Right kidney (tissue), 9 donors: ENCODE measurements at places on chromosomes 1 and 21.

GRCh38 chr1:184892116-184892515 is 82.2 kb downstream of the NIBAN1 start:
- no peak for DNase-seq

- DNase-seq: no peak
Observed at GRCh38 chr1:92844439-92844838, 12.6 kb downstream of the RPL5 start.

DNA sequence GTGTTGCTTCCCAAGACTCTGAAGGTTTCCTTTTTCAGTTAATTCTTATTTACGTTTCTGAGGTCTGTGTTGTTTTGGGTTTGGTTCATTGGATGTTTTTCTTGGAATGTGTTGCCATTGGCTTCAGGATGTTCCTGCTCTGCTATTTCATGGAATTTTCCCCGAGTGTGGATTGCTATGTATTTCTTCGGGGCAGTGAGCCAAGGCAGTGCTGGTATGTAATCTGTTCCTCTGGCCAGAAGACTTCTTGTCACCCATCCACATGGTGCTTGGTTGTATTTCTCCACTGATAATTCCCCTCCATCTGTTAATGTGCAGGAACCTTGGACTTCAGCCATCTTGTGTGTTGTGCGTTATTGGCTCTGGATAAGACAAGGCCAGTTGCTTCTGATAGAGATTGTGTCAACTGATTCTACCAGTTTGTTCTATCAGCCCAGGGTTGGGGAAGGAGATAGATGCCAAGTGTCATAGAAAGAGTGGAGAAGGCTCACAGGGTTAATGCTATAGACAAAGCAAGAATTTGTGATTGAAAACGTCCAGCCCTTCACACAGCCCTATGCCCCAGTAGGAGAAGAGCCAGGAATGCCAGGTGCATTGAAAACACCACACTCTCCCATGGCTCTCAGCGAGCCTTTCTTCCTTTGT is 505.2 kb downstream of the PLPP3 start:
- DNase-seq: no peak

DNA sequence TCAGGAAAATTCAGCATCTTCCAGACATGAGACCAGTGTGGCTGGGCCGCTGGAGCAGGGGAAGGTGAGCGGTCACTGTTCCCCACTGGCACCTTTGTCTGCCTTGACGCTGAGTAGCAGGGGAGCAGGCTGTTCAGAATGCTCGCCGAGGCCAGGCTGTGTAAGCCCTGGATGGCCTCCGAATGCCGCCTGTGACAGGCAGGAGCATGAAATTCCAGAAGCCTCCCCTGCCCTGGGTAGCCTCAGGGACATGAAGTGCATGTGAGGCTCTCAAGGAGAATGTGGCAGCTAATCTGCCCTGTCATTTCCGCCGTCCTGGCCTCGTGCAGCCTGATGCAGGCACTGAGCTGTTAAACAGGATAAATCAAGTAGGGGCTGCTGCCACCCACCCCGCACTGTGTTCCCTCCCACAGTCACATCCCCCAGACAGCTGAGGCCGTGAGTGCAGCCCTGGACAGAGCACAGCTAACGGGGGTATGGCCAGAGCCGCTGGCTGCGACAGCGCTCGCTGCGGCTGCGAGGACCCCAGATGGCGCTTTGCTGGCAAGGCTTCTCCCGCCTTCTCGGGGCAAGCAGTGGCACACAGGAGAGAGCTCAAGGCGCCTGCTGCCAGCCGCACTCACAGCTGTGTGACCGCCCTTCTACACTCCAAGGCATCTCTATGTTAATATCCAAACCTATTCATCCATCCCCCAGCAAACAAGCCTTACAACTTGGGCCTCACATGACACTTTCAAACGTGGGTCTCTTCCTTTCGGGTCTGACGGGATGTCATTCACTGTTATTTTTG is 105.0 kb upstream of the COL6A1 start:
- peak; percentile 77 for DNase-seq

GRCh38 chr1:12172042-12172851 is 5.5 kb downstream of the TNFRSF1B start:
- no peak for DNase-seq

DNA sequence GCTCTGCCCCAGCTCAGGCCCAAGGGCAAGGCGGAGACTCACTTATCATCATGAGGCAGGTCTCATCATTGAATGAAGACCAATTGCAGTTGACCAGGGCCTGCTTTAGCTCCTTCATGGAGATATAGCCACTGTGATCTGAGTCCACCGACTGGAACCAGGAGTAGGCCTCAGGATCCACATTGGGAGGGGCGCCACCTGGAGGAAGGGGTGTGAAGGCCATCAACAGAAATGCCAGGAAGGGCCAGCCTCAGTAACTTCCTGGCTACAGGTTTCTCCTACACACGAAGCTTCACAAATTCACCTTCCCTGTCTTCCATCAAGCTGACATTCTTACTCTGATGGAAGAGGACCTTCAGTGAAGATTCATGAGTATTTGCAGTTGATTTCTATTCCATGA is 11.6 kb downstream of the PEF1 start:
- no peak for DNase-seq

DNA sequence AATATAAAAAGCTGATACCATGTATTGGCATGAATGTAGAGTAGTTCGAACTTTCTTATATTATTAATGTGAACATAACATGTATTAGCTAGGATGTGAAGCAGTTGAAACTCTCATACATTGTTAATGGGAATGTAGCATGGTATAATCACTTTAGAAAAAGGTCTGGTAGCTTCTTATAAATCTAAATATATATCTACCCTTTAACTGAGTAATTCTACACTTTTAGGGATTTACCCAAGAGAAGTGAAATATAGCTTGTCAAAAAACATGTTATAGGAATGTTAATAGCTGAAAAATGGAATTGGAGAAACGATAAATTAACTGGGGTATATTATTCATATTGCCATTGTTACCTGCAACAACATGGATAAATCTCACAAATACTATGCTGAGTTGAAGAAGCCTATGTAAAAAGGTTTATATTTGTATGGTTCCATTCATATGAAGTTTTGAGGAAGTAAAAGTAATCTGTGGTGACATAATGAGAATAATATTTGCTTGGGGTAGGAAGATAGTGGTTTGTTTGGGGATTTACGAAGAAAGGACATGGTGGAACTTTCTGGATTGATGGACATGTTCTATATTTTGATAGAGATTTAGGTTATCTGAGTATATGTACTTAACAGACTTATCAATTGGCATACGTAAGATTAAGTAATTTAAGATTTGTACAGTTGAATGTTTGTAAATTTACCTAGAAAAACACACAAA is 76.6 kb downstream of the MAST2 start:
- DNase-seq: no peak

DNA sequence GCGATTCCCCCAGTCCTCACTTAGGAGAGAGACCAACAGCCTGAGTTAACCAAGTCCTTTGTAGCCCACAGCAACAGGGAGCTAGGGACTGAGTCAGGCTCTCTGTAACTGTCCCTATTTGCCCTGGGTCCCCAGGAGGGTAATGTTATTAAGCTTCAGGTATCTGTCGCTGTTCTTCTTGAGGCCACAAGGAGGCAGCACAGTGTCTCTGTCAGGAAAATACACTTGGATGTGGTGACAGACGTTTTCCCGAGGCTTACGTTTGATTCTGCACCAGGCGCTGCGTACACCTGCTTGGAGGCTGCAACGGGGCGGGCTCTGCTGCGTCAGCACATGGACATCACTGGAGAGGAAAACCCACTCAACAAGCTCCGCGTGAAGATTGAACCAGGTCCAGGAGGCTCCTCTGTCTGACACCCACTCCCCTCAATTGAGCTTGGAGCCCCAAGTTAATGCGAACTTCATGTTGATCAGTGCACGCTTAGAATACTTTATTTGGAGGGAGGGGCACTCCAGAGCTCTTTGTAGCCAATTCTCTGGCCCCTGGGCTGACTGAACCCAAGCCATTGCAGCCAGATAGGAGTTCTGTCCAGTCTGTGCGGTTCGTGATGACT is 10.7 kb upstream of the ELF3 start:
- no peak for DNase-seq

GRCh38 chr1:233111731-233112130 is 161.3 kb downstream of the NTPCR start:
- no peak for DNase-seq

GRCh38 chr1:47703156-47703825 is 265.4 kb downstream of the FOXD2 start:
- peak; percentile 35 for DNase-seq

DNA sequence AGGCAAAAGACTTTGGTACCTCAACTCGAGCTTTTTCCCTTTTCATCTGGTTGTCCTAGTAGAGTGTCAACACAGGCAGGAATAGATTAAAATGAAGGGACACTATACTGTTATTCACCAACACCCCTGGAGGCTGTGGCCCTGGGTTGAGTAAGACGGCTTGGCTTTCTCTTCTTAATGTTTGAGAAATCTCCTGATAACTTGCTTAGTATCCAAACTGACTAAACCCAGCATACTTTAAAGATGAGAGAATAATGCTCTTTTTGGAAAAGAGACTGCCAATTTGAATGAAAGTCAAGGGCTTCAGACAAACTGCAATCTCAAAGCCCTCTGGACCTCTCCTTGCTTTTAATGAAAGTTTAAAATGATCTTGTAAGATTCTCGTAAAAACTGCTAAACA is 2.6 kb upstream of the SLC30A1 start:
- DNase-seq: no peak

GRCh38 chr1:153475282-153475681 is 14.8 kb upstream of the S100A7 start:
- DNase-seq: no peak

DNA sequence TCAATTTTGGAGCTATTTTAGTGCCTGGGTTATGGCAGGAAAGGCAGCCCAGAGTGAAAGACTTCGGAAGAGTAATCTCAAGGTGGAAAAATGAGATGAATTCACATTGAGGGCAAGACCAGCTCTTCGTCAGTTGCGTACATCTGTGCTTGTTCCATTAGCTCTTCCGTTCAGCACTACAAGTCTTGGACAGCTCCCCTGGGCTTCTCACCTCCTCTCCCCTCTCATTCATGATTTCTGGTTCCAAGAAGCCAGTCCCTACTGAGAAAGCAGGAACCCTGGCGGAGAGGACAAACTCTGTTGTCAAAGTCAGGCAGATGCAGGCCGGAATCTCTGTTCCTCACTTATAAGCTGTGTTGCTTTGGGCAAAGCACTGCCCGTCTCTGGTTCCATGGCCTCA is 76.5 kb downstream of the ACTL8 start:
- DNase-seq: no peak

- DNase-seq: no peak
Observed at GRCh38 chr21:35226968-35227744, 178.1 kb upstream of the RUNX1 start.

DNA sequence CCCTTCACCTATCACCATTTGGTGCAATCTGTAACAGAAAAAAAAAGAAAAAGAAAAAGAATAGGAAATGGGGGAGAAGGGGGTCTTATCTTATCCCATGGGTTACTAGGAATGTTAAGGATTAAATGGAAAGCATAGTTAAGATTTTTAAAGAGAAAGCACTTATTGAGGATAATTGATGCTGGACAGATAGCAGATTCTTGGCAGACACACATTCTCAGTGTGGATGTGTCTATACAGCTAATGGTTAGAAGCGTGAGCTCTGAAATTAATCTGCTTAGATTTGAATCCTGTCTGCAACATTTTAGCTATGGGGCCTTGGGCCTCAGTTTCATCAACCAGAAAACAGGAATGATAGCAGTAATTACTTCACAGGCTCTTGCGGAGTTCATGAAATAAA is 67.1 kb downstream of the SSBP3 start:
- DNase-seq: no peak

GRCh38 chr1:150560576-150561253 is 11.5 kb downstream of the ADAMTSL4 start:
- no peak for DNase-seq

DNA sequence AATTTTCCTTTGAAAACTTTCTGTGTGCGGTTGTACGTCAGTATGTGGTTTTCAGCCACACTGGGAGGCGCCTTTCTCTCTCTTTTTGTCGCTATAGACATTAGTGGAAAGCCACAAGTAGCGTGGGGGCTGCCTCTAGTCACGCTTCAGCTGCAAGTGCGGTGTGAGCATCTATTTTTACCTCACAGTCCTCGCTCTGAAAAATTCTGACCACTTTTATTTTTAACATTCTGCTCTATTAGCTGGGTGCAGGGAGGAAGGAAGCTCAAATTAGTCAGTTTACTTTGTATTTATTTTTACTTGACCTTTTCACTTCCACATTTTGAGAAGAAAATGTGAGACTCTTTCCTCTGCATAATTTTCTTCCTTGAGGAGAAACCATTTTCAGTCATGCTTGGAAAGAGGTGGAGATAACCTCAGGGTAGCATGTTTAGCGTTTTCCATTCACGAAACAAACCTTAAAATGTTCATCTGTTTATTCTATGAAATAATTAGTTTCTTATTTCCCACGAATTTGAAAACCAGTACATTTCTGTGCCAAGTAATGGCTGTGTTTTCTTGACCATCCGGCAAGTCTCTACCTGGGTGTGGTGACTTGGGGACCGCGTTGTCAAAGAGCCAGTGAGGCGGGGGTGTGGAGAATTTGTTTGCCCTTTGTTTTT is 35.6 kb downstream of the ADARB1 start:
- DNase-seq: no peak

DNA sequence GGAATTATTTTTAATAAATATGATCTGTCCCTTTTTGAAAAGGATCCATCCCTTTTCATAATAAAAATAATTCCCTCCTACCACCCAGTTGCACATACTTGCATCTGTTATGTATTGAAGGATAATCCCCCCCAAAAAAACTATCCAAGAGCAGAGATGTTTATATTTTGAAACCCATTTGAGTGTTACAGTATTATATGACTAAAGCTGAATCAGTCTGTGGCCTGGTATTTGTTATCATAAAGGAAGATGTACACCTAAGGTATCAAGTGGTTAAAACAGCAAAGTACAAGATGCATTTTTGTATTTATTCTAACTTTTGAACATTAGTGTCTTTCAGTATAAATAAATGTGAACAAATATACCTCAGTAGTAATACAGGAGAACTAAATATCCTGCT is 12.7 kb upstream of the TGFB2 start:
- DNase-seq: no peak

GRCh38 chr21:32946654-32947053 is 79.1 kb upstream of the OLIG2 start:
- DNase-seq: no peak

DNA sequence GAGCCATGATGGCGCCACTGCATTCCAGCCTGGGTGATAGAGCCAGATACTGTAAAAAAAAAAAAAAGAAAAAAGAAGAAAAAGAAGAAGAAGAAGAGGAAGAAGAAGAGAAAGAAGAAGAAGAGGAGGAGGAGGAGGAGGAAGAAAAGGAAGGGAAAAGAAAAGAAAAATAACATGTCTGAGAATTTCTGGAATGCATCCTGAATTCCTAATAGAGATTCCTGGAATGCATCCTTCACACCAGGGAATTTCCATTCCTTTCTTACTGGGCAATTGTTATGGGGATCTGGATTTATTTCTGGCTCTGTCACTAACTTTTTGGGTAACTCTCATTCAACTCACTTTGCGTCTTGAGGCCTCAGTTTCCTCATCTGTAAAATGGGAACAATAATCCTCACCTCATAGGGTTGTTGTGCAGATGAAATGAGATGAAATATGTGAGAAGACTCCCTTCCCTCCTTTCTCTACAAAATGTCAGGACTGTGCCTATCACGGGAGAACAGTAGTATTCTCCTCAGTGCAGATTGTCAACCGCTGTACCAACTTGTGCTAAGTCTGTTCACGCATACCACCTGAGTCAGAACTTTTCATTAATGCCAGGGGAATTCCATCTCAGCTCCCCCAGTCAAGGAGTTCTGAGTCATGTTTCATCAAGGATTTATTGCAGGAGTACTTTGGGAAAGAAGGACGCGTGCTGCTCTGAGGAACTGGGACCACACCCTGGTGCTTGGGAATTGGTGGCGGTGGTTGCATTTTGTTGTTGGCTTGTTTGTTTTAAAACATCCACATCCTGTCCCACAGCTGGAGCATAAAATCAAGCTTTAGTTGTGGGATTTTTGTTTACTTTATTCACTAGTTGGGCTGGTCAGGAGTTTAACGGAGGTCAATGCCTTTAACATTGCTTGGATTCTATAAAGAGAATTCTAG is 42.4 kb upstream of the ROR1 start:
- DNase-seq: peak; percentile 35
